ENCODE measurements at places on chromosomes 3 and 15.
A peak's percentile ranks its signal among the peaks of the same experiment; 100 is the strongest.

GRCh38 chr3:69385723-69386555, at the start of gene FRMD4B:
FRMD4B (minus strand) TSS chr3:69386088; CDS start chr3:69385989, 99 bp downstream.
- peak; percentile 34 for DNase-seq
- peaks cover 2% of the 10 kb centered on the region for H3K4me1 ChIP-seq
- peaks cover 39% of the 10 kb centered on the region for H3K27me3 ChIP-seq

DNA sequence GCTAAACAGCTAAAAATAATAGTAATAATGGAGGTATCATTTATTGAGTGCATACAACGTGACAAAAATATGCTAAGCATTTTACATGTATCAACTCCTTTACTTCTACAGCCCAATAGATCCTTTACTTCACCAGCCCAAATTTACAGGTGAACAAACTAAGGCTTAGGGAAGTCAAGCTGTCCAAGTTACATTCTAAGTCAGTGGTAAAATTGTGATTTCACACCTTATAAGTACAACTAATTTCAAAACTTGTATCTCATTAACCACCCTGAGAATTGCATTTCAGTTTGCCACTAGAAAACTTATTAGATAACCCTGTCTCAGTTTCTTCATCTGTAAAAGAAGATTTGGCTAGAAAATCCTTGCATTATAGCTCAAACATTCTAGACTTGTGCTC, 10.7 kb downstream of the SLC33A1 start:
- no peak overlapping the region for H3K4me3 ChIP-seq
- no peaks in the 10 kb centered on the region for H3K27me3 ChIP-seq
- H3K36me3 ChIP-seq: peaks cover 1% of the 10 kb centered on the region
- DNase-seq: no peak
- H3K4me1 ChIP-seq: peaks cover 3% of the 10 kb centered on the region

DNA sequence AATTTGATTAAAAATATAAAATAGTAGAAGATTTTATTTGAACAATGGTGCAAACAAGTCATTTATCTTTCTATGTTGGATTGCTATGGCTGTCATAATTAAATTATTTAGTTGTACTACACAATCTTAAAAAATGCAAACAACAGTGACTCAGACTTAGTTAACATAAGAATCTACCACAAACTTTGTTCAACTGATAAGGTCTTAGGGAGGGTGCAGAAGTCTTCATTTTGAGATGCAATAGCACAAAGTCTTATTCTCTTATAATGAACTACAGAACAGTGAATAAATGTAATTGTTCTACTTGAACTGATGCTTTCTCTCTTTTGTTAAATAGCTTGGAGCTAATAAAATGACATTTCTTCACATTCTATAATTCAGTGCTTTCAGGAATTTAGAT, 482.8 kb upstream of the NAALADL2 start:
- no peaks in the 10 kb centered on the region for H3K36me3 ChIP-seq
- DNase-seq: no peak
- H3K27me3 ChIP-seq: no peaks in the 10 kb centered on the region
- H3K4me1 ChIP-seq: no peaks in the 10 kb centered on the region

DNA sequence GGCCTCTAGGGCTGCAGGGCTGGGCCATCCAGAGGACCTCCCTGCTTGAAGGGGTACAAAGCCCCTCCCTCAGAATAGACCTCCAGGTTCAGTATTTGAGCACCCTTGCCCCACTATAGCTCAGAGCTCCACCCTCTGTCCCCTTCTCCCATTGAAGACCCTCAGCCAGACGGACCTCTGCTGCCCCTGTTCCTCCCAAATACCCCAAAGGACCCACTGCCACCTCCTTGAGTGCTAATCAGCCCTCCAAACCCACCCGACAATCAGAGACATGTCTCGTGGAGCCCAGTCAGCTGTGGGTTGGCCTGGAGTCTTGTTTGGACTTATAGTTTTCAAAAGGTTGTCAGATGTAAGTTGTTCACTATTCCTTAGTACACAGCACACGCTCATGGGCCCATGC, 161.1 kb downstream of the UACA start:
- no peak overlapping the region for H3K4me3 ChIP-seq
- H3K27ac ChIP-seq: no peak overlapping the region
- no peaks in the 10 kb centered on the region for H3K4me1 ChIP-seq
- H3K27me3 ChIP-seq: peaks cover 21% of the 10 kb centered on the region

- H3K27ac ChIP-seq: no peak overlapping the region
- DNase-seq: no peak
- no peaks in the 10 kb centered on the region for H3K36me3 ChIP-seq
These were observed 11.7 kb downstream of the ISG20 start for GRCh38 chr15:88650556-88650955.

GRCh38 chr3:98095882-98096281, 8.9 kb downstream of the OR5AC2 start:
- H3K4me1 ChIP-seq: no peaks in the 10 kb centered on the region
- DNase-seq: no peak
- H3K27me3 ChIP-seq: no peaks in the 10 kb centered on the region

GRCh38 chr3:87082796-87083440, 92.0 kb upstream of the VGLL3 start:
- H3K4me3 ChIP-seq: no peak overlapping the region
- H3K27me3 ChIP-seq: no peaks in the 10 kb centered on the region
- H3K4me1 ChIP-seq: no peaks in the 10 kb centered on the region
- DNase-seq: no peak
- no peaks in the 10 kb centered on the region for H3K36me3 ChIP-seq

DNA sequence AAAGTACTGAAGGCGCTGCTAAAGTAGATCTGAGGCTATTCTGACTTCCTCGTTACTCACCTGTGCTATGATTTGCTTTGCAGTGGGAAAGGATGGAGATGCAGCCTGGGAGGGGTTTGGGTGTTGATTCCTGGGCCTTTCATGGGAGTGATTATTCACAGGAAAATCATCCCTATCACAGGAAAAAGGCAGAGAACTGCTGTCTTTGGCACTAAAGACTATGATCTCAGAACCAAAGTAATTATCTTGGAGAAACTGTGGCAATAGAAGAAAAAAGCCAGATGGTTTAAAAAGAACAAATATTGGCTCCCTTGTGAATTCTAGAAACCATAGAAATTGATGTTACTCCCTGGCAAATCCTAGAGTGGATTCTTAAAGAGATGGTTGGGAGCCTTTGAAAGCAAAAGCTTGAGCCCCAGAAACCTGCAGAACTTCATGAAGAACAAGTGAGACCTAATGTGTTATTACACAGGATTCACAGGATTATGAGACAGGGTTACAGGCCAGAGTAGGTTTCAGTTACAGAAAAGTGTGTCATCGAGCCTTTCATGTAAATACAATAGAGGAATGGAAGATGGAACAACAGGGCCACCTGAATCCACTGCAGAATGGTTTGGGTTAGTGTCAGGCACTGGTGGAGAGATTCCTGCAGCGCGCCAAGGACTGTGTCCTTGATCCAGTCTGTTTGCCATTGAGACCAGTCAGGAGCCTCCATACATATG, 85.7 kb downstream of the OXNAD1 start:
- H3K36me3 ChIP-seq: peaks cover 4% of the 10 kb centered on the region
- no peak for DNase-seq
- H3K4me1 ChIP-seq: no peaks in the 10 kb centered on the region
- H3K27ac ChIP-seq: no peak overlapping the region

GRCh38 chr3:30638685-30639412, 32.4 kb downstream of the TGFBR2 start:
- peaks cover 11% of the 10 kb centered on the region for H3K36me3 ChIP-seq
- H3K4me3 ChIP-seq: no peak overlapping the region
- H3K4me1 ChIP-seq: peaks cover 11% of the 10 kb centered on the region
- no peaks in the 10 kb centered on the region for H3K27me3 ChIP-seq
- H3K27ac ChIP-seq: peak overlapping the region; percentile 67
- DNase-seq: no peak

DNA sequence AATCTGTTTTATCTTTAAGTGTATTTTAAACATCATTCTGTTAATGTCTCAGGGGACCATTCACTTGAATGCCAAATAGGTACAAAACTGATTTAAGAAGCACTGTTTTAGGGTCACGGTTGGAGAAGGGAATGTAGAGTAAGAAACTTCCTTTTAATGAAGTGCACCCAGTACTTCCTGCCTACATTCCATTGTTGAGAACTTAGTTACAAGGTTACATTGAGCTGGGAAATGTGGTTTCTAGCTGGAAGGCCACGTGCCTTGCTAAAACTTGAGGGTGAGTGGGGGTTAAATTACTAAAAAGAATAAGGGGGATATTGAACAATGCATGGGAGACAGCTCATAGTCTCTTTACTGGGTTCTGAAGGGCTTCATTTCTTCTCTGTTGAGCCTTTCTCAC, 78.3 kb upstream of the TBC1D5 start:
- no peak overlapping the region for H3K4me3 ChIP-seq
- H3K4me1 ChIP-seq: peaks cover 7% of the 10 kb centered on the region
- H3K27me3 ChIP-seq: no peaks in the 10 kb centered on the region

GRCh38 chr3:174488527-174488926, 370.6 kb upstream of the NAALADL2 start:
- DNase-seq: no peak
- H3K36me3 ChIP-seq: no peaks in the 10 kb centered on the region
- H3K27me3 ChIP-seq: no peaks in the 10 kb centered on the region
- H3K27ac ChIP-seq: no peak overlapping the region

- no peaks in the 10 kb centered on the region for H3K27me3 ChIP-seq
- no peak for DNase-seq
- no peak overlapping the region for H3K27ac ChIP-seq
- H3K36me3 ChIP-seq: no peaks in the 10 kb centered on the region
- peaks cover 56% of the 10 kb centered on the region for H3K4me1 ChIP-seq
- H3K4me3 ChIP-seq: no peak overlapping the region
These were observed 112.5 kb downstream of the TIGIT start for GRCh38 chr3:114406286-114406685.

DNA sequence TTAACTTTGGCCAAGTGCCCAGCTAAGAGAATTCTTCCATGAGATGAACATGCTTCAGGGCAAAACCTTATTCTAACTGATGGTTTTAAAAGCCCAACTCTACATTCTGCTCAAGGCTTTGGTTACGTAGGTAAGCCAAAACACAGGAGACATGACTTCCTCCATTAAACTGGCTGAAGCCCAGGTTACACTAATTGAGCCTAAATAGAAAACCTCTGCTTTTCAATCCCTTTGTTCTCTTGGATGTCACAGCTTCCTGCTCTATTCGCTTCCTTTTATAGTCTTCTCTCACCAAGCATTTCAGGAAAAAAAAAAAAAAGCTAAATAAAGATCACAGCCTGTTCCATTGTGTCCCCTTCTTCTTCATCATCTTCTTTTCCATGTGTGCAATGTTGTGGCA, 420.4 kb downstream of the TIGIT start:
- H3K4me1 ChIP-seq: peaks cover 47% of the 10 kb centered on the region
- no peak overlapping the region for H3K4me3 ChIP-seq
- DNase-seq: no peak
- H3K27ac ChIP-seq: no peak overlapping the region
- H3K36me3 ChIP-seq: no peaks in the 10 kb centered on the region
- no peaks in the 10 kb centered on the region for H3K27me3 ChIP-seq

GRCh38 chr15:70203981-70204560, 106.4 kb upstream of the TLE3 start:
- H3K4me3 ChIP-seq: no peak overlapping the region
- H3K4me1 ChIP-seq: peaks cover 12% of the 10 kb centered on the region
- no peak for DNase-seq
- H3K27me3 ChIP-seq: peaks cover 88% of the 10 kb centered on the region
- H3K27ac ChIP-seq: no peak overlapping the region

DNA sequence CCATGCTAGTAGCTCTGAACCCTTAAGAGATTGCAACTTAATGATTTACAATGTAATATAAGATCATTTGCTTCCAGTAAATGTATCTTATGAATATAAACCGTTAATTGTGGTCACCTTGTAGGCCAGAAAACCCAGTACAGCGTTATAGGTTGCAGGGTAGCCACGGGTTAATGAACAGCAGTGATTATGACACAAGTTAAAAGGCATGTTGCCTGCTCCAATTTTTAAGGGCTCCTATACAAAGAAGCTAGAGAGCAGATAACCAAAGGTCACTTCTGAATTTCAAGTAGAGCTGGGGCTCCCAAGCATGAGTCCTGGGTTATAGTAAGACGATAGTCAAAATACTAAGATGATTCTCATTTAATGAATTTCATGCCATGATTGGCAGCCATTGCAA, 13.5 kb downstream of the GUCA1C start:
- peaks cover 26% of the 10 kb centered on the region for H3K4me1 ChIP-seq
- H3K36me3 ChIP-seq: no peaks in the 10 kb centered on the region
- H3K4me3 ChIP-seq: no peak overlapping the region
- no peaks in the 10 kb centered on the region for H3K27me3 ChIP-seq
- H3K27ac ChIP-seq: peak overlapping the region; percentile 76
- DNase-seq: no peak

DNA sequence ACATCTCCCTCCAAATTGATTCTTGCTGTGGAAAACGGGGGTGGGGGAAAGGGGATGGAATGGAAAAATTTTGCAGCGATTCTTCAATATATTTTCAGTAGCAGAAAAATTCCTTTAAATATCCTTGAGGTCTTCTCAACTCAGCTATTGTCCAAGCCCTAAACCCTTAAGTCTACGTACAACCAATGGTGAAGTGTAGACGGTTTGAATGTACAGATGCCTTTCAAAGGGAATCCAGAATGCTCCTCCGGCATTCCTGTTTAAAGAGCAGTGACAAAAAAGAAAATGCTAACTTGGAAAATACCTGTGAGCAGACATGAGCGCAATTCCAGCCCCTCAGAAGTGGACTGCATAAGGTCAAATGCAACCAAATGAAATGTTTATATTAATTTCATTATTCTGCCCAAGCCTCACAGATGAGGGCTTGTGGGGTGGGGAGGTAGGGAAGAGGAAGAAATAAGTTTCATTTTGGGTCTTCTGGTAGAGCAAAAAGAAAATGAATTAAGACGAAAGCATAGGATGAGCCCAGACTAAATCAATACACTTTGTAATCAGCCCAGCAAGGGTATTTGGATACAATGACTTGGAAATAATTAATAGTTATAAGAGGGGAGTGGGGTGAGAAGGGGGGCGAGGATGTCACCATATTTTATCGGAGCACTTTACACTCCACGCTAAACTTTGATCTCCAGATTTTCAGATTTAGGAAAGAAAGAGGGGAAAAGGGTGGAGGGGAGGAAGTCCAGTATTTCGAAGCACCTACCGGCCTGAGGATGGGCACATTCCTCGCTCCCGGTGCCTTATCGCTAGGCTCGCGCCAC, 2.7 kb downstream of the FOXP1 start:
- peak overlapping the region; percentile 96 for H3K4me3 ChIP-seq
- H3K4me1 ChIP-seq: peaks cover 58% of the 10 kb centered on the region
- H3K27ac ChIP-seq: peak overlapping the region; percentile 91
- DNase-seq: no peak

- H3K27me3 ChIP-seq: peaks cover 23% of the 10 kb centered on the region
- no peaks in the 10 kb centered on the region for H3K36me3 ChIP-seq
- no peak overlapping the region for H3K4me3 ChIP-seq
- H3K4me1 ChIP-seq: peaks cover 21% of the 10 kb centered on the region
- H3K27ac ChIP-seq: no peak overlapping the region
These were observed 1.8 kb downstream of the ITIH1 start for GRCh38 chr3:52779011-52779836.

GRCh38 chr15:68200016-68200861, 4.9 kb downstream of the CALML4 start:
- no peak overlapping the region for H3K27ac ChIP-seq
- H3K36me3 ChIP-seq: peaks cover 2% of the 10 kb centered on the region
- H3K4me1 ChIP-seq: peaks cover 10% of the 10 kb centered on the region
- no peak overlapping the region for H3K4me3 ChIP-seq
- no peak for DNase-seq

Data from progenitor cell of endocrine pancreas (in vitro differentiated cells).